ENCODE measurements at places on chromosomes 12 and 14.
A peak's percentile ranks its signal among the peaks of the same experiment; 100 is the strongest.

DNA sequence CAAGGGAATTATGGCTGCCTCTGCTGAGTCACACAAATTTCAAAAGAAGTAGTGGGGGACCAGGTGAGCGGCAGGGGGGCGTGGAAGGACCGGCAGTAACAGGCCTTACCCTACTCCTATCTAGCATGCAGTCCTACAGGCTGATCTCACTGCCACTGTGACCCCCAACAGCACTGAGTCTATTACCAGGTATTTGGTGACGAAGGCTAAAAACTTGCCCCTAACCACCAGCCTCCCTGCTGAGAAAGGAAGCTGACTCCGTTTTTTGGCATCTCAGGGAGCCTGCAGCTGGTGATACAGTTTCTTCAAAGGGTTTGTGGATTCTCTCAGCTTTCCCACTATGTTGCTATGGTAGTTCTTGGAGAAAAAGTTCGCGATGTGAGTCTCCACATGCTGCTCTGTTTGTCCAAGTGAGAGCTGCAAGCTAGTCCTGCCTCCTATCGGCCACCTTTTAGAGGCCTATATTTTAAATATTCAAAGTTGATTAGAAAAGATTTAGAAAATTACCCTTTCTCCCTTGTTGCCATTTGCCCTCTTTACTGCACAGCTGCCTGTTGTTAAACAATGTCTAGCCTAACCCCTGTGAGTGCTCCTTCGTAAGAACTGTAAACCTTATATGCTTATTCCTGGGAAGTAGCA is 57.1 kb upstream of the SLCO1B1 start:
- DNase-seq = no peak

GRCh38 chr14:90699016-90699415 is 117.2 kb downstream of the TTC7B start:
- no peak for DNase-seq

DNA sequence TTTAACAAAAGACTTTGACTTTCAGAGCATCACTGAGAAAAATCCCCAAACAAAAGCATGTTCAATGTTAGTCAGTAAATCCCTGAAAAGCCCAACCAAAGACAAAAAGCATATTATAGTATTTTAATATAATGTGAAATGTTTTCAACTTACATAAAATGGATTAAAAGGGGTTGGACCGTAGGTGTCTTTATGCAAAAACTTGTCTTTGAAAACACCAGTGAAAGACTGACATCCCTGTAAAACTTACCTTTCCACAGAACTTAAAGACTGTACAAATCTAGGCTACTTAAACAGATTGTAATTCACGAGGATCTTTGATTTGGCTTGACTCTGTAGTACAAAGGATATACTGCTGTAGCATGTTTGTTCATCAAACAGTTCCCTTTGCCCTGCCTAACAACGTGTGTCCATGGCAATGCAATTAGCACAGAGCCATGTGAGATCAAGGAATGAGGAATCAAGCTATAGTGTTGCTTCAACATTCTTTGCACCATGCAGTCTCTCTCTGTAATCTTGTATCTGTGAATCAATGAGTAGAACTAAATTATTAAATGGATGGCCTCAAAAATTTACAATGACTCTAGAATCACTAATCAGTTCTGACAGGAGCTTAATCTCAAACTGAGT is 138.5 kb upstream of the SYT1 start:
- no peak for DNase-seq

DNA sequence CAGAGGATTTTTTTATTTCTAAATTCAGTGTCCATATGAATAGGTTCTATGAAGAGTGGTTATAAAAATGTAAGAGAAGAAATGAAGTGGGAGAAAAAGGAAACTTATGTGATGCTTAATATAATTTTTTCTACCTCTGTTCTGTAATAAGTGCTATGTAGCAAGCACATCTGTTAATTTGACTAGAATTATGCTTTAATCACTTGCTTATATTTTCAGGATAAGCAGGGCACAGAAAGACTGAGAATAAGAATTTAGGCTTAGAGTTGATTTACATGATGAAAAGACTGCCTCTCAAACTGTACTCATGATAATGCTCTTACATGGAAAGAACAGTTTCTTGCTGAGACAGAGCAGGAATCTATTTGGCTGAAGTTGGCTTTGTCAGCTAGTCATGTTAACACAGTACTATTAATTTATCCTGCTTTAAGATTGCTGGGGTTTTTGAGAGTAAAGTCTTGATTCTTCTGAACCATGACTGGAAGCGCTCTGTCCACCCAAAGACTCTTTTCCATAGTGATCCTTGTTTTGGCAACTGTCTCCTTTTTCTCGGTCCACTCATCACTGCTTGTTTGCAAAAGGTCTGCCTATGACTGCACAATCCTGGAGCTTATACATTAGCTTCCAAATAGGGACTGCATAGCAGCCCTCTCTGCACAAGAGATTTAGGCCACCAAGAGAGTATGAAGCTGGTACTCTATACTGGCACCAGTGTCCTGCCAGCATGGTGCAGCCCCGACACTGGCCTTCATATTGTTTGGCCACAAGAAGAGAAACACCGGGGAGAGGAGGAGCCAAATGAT is 98.8 kb downstream of the AKAP6 start:
- no peak for DNase-seq

- no peak for DNase-seq
These were observed 124.6 kb downstream of the RFLNA start for GRCh38 chr12:124419292-124420040.

DNA sequence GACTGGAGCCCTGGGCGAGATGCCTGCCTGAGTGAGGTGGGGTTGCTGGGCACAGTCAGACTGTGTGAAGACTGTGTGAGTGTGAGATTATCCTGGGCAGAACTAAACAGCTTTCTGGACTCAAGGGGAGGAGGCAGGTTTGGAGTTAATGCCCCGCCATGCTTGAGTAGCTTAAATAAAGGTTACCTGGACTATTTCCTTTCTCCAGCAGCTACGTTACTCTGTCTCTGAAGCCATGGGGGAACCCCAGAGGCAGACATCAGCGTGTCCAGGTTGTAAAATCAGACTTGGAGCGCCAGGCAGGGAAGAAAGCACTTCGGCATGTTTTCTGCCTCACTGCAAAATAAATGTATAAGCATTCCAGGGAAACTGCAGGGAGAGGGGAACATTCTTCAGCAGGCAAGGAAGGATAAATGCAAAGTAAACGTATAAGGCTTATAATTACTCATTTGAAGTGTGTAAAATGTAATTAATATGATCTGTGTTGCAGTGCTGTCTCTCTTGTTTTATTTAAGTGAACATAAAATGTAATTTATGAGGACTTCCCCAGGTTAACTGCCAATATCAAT is 129.7 kb downstream of the CHST11 start:
- no peak for DNase-seq

- no peak for DNase-seq
These were observed 132.4 kb downstream of the TGFB3 start for GRCh38 chr14:75849300-75849895.

DNA sequence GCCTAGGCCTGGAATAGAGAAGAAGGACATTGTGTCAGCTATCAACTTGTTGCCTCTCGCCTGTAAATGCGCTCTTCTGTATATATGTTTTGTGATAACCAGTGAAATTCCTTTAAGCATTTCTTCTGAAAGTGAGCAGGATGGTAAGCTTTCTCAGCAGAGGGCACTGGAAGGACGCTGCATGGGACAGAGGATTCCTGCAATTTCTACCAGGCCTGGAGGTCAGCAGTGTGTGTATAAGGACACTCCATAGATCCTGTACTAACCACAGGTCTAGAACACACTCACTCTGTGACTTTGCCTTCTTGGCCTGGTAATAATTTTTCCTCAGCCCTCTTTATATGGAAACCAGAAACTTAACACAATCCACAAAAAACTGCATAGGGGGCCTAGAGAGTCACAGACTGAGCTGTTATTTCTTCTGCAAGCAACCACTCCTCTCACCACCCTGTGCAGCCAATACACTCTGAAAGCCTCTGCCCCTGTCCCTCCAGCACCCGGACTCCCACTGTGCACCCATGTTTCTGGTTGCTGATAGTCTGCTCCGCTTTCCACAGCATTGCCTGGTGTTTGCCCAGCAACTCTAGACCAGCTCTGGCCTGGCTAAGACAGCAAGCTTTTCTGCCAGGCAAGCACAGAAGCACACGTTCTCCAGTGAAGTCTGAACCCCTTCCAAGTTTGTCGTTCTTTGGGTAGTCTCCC is 94.0 kb upstream of the RMST start:
- no peak for DNase-seq

DNA sequence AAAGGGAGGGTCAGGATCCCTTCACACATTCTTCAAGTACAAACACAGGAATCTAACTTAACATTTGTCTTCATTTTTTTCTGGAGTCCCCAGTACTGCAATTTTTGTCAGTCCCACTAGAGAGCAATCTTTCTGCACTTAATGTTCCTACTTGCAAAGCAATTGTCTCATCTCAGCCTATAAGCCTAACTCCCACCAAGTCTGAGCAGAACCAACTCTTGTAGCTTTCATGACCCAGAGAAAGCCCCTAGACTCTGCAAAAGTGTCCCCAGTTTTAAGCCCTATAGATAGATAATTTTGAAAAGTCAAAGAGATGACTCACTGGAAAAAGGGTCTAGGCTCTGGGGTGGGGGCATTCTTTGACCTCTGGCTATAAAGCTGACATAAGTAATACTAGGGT is 1.8 kb upstream of the ZBTB39 start:
- DNase-seq = no peak

DNA sequence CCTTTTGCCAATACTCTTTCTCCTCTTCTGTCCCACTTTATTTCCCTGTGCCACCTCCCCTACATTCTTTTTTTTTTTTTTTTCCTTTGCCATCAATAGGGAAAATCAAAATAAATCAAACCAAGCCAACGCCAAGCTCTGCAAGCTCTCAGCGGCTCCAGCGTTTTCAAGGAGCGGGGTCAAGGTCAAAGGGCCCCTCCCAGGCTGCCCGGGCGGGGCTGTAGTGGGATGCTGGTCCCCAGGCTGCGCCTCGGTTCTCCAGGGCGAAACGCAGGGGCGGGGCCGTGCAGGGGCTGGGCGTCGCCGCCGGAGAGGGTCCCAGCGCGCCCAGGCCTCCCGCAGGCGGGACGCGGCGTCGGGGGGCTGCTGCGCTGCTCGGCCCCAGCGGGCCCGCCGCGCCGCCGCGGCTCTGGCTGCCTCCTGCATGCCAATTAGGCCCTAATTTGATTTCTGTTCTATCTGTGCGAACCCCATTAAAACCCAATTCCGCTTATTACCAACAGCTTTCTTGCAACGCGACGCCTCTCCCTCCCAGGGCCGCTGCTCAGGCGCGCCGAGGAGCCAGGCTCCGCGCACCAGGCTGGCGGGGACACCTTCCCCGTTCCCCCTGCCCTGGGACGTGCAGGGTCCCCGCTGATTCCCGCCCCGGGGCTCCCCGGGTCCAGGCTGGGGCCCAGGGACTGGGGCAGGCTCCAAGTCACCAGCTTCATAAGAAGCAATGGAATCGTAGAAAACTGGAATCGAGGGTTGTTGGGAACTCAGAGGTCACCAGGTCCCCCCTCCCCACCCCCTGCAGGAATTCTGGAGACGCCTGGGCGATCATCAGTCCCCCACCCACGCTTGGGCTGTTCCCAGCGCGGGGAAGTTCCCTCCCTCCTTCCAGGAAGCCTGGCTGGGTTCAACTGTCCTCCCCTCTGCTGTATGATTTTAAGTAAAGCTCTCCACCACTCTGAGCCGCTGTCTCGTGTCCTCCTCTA is 50.7 kb upstream of the MAP1LC3B2 start:
- no peak for DNase-seq

DNA sequence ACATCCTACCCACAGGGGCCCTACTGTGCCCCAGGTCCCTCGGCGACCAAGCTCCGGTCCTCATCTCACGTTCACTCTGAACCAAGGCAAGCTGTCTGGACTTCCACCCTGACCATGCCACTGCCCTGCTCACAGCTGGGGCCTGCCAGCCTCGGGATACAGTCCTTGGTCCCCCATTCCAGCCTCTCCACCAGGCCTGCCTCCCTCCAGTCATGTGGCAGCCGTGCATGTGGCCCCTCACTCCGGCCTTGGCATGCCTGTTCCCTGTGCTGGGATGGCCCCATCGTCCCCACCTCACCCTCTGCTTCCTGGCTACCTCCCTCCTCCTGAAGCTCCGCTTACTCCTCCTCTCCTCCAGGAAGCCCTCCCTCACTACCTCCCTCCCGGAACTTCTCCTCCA is 38.6 kb upstream of the DLK1 start:
- DNase-seq = no peak

DNA sequence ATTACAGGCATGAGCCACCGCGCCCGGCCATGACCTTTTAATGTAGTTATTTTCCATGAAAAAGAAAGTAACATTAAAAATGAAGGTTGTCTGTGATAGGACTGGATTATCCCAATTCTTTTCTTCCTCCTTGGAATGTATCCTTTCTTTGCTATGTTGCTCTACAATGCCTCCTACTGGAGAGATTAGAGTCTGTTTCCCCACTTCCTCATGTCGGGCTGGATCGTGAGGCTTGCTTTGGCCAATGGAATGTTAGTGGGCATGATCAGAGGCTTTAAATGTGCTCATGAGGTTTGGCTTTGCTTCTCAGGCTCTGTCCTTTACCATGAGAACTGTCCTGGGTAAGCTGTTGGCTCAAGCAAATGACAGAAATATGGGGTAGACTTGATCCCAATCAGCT is 34.7 kb upstream of the SOCS2 start:
- no peak for DNase-seq

DNA sequence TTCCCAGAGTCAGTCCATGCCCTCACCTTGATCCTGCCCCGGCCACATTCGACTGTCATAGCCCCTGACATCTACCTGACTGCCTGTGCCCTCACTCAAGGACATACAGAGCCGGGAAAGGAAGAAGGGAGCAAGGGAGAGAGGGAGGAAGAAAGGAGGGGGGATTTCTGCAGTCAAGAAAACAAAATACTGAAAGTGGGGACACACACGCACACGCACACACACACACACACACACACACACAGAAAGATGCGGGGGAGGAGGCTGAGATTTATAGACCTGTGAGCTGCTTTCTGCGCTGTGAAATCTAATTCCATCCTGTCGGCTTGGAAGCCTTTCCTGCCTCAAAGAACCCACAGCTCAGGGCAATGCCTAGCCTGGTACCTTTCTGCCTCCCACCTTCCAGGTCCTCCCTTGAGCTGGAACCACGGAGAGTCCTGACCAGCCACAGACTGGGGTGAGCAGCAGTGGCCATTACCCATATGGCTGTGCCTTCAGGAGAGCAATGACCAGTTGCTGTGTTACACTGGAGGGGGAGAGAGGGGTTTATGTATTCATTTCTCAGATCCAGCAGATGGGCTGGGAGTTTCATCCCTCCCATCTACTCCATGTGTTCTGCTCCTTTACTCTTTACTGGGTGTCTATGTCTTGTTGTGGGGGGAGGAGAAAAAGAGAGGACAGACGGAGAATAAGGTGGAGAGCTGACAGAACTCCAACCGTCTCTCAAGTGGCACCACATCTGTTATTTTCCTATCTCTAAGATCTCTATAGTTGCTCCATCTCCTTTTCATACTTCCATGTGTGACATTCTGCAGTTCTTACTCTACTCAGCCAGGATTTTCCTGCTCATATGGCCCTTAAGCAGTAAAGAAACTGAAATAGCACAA is 12.9 kb downstream of the C14orf93 start:
- peak; percentile 36 for DNase-seq

GRCh38 chr14:99755629-99756603 is 37.3 kb upstream of the EML1 start:
- DNase-seq = peak; percentile 81
